ENCODE measurements at places on chromosomes 5 and 9.

DNA sequence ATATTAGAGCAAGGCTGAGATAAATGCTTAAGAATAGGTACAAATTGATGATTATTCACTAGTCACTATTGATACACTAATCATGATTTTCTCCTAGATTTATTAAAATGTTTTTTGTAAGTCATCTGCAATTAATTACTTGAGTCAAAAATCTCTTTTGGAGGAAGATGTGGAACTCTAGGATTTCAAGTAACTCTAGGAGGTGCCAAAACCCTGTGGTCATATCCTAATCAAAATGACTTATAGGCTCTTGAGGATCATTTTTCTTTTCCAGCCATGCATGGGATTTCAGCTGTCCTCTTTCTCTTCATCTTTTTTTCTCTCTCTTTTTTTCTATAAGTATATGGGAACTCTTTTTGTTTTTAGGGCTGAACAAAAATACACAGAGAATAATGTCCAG lies 141.8 kb upstream of the CD180 start:
- no peak for DNase-seq

- no peak for DNase-seq
Measured at GRCh38 chr5:132867046-132867451, 607 bp downstream of the UQCRQ start.

DNA sequence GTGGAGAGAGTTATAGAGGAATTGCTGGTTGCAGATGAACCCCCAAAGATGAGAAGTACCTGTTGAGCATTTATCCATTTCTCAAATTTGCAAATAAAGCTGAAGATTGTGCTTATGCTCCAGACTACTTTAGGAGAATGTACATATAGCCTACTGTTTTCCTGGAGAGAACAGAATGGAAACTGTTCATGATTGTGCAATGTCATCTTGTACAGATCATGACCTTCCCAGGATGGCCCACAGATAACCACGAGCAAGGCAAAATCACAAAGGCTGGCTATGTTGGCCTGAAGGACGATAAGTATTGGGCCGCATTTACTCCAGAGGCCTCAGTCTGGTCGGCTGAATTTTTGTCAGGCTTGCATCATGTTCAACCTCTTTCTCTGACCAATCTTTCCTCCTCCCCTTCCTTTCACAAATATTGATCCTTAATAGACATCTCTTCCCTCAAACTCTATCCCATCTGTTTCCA lies 28.5 kb upstream of the RICTOR start:
- no peak for DNase-seq

DNA sequence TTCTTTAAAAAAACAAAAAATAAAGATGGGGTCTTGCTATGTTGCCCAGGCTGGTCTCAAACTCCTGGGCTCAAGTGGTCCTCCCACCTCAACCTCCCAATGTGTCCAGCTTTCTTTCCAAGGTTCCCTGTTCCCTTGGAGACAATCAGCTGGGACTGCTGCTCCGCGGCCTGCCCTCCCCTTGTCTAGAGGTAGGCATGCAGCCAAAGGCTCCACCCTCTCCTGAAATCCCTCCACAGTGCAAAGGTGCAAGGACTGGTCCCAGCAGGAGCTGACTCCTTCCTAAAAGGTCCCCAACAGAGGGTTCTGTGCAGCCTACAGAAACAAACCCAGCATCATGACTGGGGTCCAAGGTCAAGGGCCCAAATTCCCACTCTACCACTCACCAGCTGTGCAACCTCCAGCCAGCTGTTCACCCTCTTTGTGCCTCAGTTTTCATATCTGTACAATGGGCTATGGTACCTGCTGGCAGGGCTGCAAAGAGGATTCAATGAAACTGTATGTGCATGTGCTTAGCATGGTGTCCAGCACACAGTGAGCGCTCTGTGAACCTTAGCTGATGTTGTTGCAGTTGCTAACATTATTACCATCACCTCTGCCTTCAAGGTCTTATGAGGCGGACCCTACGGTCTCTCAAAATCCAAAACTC lies 47.5 kb downstream of the BARX1 start:
- DNase-seq, result peak; percentile 22

DNA sequence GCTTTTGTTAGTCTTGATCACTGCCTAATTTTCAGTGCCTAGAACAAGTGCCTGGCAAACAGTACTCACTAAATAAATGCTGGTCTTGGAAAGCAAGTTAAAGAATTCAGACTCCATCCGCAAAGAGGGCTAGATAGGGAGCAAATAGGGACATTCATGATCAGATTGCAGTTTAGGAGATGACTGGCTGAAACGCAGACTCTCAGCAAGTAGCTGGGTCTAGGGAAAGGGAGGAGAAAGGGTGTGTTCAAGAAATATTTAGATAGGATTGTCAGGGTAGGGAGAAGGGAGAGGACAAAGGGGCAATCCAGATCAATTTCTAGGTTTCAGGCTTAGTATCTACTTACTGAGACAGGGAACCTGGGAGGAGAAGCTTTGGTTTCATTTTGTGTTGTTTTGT lies 108.4 kb downstream of the ESM1 start:
- no peak for DNase-seq

DNA sequence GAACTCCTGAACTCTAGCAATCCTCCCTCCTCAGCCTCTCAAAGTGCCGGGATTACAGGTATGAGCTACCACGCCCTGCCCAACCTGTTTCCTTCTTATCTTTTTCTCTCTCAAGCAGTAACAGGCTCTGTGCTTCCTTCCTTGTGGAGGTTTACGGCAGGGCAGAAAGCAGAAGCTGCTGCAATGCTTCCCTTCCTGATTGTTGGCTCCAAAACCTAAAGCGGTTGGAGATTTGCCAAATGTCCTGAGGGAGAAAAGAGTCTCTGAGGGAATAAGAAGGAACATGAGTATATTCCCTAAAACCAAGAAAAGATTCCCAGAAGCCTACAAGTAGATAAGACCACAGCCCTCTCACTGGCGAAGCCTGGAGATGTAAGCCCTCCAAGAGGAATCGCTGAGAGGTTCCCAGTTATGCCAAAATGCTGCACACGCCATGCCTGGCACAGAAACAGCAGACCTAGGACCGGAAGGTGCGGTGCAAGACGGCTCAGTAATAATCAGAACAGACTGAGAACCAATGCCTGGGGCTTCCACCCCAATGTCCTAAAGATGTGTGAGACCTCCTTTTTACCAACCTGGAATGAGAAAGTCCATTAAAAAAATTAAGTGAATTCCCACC lies 73.2 kb downstream of the APTX start:
- no peak for DNase-seq

GRCh38 chr9:14271093-14271673 lies 42.8 kb downstream of the NFIB start:
- DNase-seq, result no peak

DNA sequence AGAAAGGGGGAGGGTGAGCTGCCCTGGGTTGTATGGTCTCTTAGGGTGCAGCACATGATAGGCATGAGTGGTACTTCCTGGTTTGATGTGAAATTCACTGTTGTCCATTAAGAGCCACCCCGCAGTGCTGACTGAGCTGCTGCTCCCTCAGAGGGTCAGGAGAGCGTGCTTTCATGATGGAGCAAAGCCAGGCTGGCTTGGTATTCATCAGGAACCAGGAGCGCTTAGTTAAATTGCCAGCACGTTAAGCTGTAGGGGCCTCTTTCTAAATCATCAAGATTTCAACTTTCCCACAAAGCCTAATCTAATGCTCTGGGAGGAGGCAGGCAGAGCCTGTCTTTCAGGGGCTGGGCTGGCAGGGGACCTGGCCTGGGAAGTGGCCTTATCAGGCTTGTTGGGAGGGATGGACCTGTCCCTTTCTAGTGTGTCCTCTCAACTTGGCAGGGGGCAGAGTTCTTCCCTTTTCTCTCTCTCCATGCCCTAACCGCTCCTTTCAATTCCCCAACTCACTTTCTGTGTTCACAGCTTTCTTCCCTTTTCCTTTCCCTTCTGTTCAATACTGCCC lies 7.9 kb downstream of the CYSTM1 start:
- no peak for DNase-seq

DNA sequence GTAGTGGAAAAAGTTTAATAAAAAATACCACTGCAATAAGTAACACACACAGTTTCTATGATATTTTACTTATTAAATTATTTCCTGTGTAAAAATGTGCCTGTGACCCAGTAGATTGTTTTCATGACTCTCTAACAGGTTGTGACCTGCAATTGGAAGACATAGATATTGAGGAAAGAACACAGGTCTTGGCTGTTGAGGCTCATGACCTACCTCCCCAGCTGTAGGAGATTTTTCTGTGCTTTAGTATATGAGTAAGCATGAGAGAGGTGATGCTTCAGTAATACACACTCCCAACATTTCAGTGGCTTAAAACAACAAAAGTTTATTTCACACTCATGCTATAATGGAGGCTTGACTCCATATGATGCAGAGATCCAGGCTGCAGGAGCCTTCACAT lies 47.3 kb upstream of the TNC start:
- DNase-seq, result no peak

DNA sequence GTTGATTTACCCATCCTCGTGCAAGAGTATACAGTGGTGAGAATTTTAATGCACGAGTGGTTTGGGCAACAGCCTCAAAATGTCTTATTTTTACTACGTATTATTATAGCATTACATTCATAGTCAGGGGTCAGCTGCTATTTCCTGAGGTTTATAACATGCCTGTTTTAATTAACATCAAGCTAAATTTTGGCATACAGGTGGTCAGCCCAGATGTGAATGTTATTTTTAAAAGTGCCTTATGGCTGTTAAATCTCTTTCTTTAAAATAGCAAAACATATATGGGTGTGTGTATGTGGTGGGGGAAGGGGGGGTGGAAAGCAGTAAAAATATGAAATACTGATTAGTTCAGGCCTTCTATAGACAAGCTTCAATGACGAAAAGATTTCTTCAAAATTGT lies 424.5 kb upstream of the CLINT1 start:
- DNase-seq, result no peak

- DNase-seq, result no peak
Measured at GRCh38 chr5:157213527-157214243, 33.0 kb downstream of the ITK start.

DNA sequence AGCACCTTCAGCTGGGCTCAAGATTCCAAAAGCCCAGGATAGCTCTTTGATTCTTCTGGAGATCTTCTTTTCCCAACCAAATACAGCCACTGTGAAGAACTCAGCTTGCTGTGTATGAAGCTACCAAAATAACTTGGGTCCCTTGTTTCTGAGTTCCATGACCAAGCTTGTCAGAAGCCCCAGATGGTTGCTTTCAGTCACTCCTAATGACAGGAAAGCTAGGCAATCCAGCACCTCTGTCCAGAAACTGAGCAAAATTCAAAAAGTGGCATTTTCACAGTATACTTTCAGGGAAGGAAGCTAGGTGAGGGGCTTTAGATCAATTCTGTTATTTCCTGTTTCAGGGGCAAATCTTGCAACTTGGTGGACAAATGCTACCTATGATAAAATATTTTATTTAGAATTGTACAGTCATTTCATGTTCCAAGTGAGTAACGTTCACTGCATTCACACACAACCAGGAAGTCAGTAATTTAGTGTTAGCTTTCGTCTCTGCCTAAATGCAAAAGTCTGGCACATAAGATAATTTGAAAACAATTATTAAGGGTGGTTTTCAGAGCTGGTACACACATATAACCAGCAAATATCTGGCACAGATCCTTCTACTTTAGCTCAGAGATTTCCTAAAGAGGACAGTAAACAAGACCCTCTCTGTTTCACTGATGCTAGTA lies 330.1 kb downstream of the GLIS3 start:
- no peak for DNase-seq

DNA sequence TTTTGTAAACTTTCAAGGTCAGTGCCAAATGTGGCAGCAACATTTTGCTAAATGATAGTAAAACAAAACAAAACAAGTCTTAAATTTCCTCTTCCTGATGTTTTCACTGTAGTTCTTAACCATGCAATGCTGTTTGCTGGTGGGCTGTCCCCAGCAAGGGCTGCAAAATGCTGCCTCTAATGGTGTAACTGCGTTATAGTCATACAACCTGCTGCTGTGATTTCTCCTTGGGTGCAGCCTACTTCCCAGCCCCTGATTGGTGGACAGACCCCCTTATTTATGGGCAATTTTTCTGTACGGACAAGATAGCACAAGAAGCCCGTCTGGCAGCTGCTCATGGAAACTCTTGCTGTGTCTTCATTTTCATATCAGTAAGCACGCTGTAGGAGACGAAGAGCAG lies 26.6 kb upstream of the PIP5K1B start:
- no peak for DNase-seq

GRCh38 chr5:124740071-124740470 lies 6.4 kb downstream of the ZNF608 start:
- no peak for DNase-seq

- DNase-seq, result no peak
Measured at GRCh38 chr5:53362521-53362941, 117.9 kb upstream of the FST start.

GRCh38 chr9:90012949-90013348 lies 408.1 kb downstream of the GADD45G start:
- no peak for DNase-seq

- DNase-seq, result no peak
Measured at GRCh38 chr5:125673359-125673950, 749.8 kb upstream of the GRAMD2B start.

DNA sequence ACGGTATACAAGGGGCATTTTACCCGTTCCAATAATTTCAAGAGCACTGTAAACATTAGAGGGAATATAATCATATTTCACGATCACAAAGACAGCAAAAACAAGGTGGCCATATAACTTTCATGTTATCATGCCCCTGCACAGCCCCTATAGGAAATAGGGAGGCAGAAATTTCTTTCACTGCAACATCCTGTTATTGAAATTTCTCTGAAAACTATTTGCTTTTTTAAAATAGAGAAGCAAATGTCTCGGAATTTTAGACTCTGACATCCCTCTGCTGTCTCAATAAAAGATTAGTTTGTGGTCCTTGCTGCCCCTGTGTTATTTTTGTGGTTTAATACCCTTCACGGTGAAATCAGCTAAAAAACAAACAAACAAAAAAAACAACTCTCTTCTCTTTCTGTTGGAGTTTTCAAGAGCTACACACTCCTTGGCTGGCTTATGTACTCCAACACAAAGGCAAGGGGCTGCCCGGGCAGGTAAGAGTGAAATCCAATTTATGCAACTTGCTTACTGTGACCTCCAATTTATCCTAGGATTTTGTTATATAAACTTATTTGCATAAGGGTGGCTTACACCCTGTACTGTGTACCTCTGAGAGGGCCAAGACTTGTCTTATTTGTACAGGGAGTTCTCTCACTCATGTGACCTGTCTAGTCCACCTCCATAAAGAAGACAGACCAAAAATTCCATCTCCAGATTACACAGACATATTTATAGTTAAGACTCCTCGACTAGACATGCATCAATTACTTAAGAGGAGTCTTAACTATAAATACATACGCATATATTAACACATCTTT lies 223.6 kb downstream of the MLLT3 start:
- no peak for DNase-seq

- no peak for DNase-seq
Measured at GRCh38 chr9:120937596-120937995, 11.0 kb upstream of the TRAF1 start.

GRCh38 chr9:101758304-101758930 lies 20.0 kb upstream of the GRIN3A start:
- DNase-seq, result no peak

DNA sequence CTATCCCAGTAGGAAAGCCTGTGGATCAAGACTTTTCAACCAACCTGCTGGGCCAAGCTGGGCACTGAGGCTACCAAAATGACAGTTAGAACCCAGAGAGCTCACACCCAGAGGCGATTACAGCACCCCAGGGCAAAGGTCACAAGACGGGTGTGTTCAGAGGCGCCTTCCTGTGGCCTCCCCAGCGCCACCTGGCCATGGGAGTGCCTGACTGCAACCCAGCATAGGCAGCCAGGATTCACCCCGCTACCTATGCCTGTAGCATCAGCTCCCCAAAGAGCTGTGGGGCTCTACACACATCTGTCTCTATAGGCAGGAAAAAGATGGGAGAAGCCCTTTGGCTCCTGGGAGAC lies 33.5 kb downstream of the PDGFRB start:
- peak; percentile 88 for DNase-seq
